ENCODE measurements at places on chromosomes 7 and 10.
A peak's percentile ranks its signal among the peaks of the same experiment; 100 is the strongest.

DNA sequence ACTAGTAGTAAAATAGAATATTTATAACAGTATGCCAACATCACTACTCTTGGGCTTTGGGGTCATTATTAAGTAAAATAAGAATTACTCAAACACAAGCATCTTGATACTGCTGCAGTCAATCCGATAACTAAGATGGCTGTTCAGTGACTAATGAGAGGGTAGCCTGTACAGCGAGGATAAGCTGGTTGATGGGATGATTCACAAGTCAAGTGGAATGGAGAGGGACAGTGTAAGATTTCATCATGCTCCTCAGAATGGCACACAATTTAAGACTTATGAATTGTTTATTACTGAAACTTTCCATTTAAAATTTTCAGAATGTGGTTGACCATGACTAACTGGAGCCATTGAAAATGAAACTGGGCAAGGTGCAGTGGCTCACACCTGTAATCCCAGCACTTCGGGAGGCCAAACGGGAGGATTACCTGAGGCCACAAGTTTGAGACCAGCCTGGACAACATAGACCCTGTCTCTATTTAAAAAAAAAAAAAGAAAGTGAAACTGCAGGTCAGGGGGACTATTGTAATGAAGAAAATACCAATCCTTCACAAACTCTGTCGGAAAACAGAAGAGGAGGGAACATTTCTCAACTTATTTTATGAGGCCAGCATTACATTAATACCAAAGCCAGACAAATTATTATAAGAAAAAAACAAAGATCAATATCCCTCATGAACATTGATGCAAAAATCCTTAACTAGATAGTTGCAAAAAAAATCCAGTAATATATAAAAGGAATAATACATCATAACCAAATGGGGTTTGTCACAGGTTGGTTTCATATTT lies 11.2 kb downstream of the AVL9 start:
- no peak for DNase-seq

GRCh38 chr10:100737355-100738054 lies 7.9 kb upstream of the PAX2 start:
- no peak for DNase-seq

- no peak for DNase-seq
These were observed 87.7 kb upstream of the PRKCQ start for GRCh38 chr10:6667679-6668270.

GRCh38 chr7:159098811-159099655 lies 45.6 kb downstream of the VIPR2 start:
- DNase-seq: no peak

DNA sequence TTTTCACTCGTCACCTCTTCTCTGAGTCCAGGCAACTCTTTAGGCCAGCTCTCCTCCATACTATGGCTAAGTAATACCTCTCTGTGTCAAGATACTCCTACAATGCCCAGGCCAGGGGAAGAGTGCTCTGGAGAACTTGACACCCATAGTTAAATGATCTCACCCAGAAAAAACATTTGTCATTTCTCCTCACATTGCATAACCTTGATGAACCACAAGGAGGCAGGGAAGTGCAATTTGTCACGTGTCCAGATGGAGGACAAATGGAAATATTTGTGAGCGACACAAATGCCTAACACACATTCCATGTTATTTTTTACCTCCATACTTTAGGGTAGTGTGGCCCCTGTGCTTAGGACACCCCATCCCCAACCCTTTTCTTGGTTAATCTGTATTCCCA lies 78.3 kb downstream of the HTR7 start:
- DNase-seq: no peak

GRCh38 chr7:137399827-137400823 lies 56.6 kb upstream of the PTN start:
- no peak for DNase-seq

DNA sequence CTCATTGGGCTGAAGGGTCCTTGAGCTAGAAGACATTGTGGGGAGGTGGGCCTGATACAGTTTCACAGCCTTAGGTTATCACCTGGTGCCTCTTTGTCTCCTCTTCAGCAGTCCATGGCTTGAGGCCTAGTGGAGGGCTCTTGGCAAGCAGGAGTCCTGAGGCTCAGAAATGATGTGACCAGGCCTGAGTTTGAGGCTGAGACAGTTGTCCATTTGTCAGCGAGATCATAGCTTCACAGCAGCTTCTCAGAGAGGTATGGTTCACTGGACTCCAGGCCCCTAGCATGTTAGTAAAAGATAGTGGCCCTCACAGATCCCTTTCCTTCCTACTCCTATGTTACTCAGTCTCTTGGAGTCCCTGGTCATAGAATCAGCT lies 19.1 kb downstream of the SUFU start:
- no peak for DNase-seq

DNA sequence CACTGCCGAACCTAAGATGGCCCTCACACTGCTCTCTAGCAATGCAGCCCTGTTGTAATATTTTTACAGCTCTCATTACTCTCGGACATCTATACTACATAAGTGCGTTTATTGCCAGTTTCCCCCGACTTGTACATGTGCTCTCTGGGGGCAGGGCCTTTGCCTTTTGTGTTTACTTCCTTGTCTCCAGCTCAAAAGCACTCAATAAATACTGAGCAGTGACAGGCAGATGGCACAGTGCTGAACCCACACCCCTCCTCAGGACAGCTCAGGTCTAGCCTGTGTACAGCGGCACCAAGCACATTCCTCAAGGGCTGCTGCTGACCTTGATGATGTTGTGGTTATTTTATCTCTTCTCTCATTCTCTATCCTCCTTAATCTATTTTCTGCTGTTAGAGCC lies 68.0 kb upstream of the ELMO1 start:
- no peak for DNase-seq

DNA sequence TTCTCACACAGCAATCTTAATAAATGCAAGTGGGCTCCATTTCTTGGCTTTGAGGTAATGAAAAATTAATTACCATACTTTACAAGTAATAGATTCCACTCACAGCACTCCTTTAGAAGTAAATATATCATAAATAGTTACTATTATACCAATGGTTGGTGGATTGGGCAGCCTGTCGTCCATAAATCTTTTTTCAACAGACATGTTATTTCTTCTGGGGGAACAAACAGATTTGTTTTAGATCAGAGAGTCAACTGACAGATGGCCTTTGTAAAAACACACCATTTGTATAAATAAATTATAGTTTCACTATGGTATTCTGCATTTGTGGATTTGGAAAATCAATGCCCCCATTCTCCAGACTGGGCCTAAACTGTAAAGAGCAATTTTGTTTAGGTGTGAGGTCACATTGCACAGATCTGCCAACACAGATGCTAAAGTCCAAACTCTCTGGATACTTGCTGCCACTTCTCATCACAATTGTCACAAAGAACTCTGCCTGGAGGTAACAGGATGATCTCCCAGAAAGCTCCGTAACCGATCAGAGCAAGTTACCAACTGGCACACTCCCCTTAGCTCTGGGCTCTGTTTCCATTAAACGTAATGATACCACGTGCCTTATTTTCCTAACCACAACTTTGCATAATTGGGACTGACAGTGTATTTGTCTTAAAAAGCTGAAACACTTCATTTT lies 4.5 kb upstream of the MACROH2A2 start:
- no peak for DNase-seq

DNA sequence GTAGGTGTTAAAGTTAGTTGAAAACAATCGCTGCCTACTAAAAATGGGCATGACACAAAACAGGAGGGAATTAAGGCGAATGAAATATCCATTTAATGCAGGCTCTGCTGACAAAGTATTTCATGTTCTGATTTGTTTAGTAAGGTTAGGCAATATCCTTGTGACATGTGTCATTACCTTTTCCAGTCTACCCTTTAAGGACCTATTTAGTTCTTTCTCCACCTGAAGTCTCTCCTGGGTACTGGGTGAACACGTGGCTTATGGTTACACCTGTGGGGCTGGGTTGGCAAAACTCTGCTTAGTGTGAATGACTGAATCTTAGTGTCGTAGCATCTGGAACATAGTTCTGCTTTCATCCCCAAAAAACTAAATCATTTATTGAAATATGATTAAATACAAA lies 313.5 kb downstream of the CCDC3 start:
- no peak for DNase-seq

DNA sequence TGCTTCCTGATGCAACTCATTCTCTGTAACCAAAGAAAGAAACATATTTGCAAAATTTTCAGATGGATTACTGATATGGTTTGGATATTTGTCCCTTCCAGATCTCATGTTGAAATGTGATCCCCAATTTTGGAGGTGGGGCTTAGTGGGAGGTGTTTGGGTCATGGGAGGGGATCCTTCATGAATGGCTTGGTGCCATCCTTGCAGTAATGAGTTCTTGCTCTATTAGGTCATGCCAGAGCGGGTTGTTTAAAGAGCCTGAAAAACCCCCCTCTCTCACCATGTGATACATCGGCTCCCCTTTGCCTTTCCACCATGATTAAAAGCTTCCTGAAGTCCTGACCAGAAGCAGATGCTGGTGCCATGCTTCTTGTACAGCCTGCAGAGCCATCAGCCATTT lies 43.8 kb upstream of the PRKG1 start:
- DNase-seq: no peak

- peak; percentile 4 for DNase-seq
These were observed 38.0 kb upstream of the CACNA2D1 start for GRCh38 chr7:82481499-82482097.

DNA sequence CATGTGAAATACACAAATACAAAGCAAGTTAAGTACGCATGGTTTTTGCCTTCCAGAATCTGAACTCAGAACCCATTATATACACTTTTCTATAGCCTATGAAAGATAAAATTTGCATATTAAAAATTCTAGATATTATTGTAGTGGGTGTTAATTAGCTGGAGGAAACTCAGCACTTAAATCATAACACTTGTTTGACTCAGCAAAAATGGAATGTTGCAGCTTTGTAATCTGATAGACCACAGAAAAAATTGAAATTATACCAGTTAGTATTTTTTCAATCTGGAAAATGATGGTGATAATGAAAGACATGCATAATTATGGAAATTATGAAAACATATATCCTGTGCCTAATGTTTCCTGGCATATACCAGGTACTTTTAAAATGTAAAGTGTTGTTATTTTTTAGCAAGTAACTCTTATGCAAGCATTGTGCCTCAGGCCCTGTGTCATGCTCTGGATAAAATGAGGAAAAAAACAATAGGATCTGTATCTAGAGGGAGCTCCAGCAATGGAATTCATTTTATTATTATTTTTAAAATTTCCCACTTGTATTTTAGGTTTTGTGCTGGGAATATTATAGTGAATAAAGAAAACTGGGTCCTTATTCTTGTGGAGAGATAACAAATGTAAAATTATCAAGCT lies 490.4 kb upstream of the SEMA3A start:
- DNase-seq: no peak

GRCh38 chr10:28930514-28931495 lies 253.5 kb downstream of the BAMBI start:
- DNase-seq: no peak

GRCh38 chr10:116590590-116591444 lies at the start of gene PNLIPRP1:
TSS of gene PNLIPRP1 (plus strand) at chr10:116590959. CDS start at chr10:116591130, 171 bp downstream.
- no peak for DNase-seq

GRCh38 chr10:128466831-128467371 lies 340.7 kb upstream of the MKI67 start:
- no peak for DNase-seq

DNA sequence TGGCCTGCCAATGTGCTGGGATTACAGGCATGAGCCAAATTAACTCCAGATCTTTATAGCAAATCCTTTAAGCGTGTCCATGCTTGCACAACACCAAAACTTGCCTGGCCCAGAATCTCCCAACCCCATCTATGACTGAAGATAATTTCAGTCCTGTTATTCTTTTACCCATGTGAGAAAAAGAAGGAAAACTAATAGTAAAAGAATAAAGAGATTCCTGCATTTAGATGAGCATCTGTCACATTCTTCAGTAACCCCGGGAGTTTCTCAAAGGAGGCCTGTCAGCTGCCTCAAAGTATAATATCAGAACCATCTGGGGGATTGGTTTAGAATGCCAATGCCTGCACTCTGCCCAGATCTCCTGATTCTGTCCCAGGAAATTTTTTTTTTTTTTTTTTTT lies 158.1 kb upstream of the KMT2E start:
- DNase-seq: no peak

DNA sequence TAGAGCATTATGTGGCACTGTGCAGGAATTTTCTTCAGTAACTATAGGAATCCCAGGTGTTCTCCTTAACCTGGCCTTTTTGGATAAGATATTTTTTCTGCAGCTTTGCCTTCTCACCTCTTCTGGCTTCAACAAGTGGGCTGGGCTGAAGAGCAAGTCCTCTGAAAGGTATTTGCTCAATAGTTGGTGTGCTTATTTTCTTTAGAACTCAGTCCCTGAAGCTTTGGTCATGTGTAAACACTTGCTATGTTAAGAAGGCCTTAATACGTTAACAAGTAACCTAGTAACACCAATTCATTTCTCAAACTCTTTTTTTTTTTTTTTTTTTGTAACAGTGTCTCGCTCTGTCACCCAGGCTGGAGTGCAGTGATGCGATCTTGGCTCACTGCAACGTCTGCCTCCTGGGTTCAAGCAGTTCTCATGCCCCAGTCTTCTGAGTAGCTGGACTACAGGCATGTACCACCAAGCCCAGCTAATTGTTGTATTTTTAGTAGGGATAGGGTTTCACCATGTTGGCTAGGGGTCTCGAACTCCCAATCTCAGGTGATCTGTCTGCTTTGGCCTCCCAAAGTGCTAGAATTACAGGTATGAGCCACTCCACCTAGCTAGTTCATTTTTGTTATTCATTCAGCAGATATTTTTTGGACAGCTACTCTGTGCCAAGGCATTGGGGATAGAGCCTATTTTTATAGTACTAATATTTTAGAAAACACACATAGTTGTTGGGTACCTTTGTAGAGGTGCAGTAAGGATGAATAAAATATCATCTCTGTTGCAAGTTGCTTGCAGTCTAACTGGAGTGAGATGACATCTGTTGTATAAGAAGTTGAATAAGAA lies 164.6 kb downstream of the SND1 start:
- DNase-seq: no peak

- no peak for DNase-seq
These were observed 13.1 kb upstream of the IMPDH1 start for GRCh38 chr7:128422842-128423241.

GRCh38 chr7:10579561-10579960 lies 394.1 kb upstream of the PHF14 start:
- no peak for DNase-seq

DNA sequence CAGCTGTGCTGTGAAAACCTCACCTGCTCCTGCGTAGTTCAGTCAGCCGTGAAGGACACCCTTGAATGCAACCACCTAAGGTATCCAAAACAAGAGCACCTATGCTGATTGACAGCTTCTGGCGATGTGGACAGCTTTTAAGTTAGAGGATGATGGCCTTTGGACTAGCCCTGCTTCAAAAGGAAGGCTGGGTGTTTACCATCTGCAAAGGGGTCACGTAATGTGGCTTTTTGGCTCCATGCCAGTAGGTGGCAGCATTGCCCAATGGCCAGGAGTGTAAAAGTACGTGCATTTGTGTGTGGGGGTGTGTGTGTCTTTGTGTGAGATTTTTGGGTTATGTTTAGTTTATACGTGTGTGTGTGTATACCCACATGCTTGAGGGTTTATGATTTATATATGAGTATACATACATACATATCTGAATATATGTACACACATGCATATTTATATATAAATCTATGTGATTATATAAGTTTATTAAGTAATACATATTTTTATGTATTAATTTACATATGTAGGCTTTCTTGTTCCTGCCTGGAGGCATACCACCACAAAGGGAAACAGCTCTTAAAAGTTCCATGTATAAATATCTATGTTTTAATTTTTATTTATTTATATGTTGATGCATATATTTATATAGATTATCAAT lies 236.3 kb upstream of the ANKRD30A start:
- no peak for DNase-seq

Measured in NCI-H1105 (cell line).